ENCODE measurements at places on chromosomes 13 and 19. TPM values are rescaled to one million over a fixed set of nuclear protein-coding genes. Genes with fewer than 3 reads are reported as not detected.

Gene NLRP5
- total RNA-seq = not detected

Gene ZNF99
- not detected for total RNA-seq

DNA sequence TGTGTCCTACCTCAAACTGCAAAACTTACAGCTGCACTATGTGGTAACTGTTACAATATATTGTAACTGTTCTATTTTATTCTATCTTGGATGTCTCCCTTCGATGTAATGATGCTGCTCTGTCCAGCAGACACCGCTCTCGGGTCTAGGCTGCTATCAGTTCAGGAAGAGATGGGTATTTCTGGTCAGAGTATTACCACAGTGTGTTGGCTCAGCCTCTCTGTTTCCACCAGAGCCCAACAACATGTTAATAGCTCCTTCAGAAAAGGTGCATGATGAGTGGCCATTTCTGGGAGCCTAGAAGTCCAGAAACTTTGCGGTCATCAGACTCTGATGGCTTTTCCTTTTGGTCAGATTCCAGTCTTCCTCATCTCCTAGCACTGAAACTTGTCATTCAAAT, 35.9 kb upstream of the IGFL1 start:
- DNase-seq = no peak

DNA sequence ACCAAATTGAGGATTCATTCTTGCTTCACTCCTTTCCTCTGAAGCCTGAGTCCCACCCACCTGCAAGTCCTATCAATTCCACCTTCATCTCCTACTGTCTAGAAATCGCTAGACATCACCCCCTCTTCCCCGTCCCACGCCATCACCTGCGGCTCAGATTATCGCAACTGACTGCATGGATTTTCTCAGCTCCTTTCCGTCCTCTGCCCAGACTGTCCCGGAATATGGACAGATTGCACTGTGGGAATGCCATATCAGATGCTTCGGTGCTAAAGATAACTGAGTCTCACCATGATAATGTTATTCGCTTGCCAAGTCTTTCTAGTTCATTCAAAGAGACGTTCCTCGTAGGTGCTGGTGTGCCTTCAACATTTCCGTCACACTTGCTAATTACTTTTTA, 66.4 kb upstream of the USP29 start:
- DNase-seq = no peak

- DNase-seq = no peak
Observed at GRCh38 chr19:17910791-17911360, 21.9 kb upstream of the CCDC124 start.

DNA sequence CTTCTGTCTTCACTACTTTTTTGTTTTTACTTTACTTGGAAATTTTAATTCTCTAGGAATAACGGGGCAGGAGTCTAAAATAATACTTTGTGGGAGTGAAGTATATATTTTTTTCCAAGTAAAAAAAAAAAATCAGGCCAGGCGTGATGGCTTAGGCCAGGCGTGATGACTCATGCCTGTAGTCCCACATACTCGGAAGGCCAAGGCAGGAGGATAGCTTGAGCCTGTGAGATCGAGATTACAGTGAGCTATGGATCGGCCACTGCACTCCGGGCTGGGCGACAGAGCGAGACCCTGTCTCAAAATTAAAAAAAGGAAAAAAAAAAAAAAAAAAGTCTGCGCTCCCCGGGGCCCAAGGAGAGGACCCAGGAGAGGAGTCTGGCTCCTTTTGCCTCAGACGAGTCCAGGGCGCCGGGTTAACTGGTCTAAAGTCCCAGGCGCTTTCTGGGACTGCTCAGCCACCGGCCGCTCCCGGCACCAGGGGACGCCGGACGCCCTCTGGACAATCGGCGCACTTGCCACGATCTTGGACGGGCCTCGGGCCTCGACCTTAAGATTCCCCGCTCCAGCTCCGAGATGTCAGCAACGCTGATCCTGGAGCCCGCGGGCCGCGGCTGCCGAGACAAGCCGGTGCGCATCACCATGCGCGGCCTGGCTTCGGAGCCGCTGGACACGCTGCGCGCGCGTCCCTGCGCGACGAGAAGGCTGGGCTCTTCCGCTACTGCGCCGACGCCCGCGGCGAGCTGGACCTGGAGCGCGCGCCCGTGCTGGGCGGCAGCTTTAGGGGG, 2.7 kb upstream of the ZFP82 start:
- peak; percentile 33 for DNase-seq

DNA sequence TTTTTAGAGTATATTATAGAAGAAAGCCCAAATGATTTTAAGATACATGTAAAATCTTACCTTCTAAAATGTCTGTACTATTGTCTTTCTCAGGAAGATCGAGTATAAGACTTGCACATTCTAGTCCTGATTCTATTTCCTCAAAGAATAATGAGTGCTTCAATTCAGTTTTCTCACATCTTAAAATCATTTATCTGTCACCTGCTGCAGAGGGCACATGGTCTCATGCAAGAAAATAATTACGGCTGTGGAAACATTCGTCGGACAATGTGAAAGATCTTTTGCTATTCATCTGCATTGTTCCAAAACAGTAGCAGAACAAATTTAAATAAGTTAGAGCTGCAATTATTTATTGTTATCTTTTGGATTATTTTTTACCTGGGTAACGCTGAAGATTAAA, 1403.5 kb downstream of the PCDH9 start:
- no peak for DNase-seq

GRCh38 chr13:21232196-21232595, 55.7 kb downstream of the MRPL57 start:
- no peak for DNase-seq

DNA sequence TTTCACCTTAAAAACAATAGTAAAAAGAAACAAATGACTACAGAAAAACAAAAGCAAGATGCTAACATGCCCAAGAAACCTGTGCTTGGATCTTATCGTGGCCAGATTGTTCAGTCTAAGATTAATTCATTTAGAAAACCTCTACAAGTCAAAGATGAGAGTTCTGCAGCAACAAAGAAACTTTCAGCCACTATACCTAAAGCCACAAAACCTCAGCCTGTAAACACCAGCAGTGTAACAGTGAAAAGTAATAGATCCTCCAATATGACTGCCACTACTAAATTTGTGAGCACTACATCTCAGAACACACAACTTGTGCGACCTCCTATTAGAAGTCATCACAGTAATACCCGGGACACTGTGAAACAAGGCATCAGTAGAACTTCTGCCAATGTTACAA, 6.0 kb downstream of the CKAP2 start:
- DNase-seq = no peak

GRCh38 chr19:2638417-2638940, 64.0 kb downstream of the GNG7 start:
- DNase-seq = no peak
